ENCODE measurements at places on chromosomes 7 and 10.

GRCh38 chr7:27890205-27890849 lies 150.4 kb downstream of the TAX1BP1 start:
- H3K27me3 ChIP-seq, result 0 out of 2 replicates have a peak, but pooled peaks cover 8% of the 10 kb centered on the region
- H3K4me1 ChIP-seq, result peaks cover 8% of the 10 kb centered on the region
- H3K27ac ChIP-seq, result no peak overlapping the region
- no peak overlapping the region for H3K4me3 ChIP-seq

- H3K4me1 ChIP-seq, result no peaks in the 10 kb centered on the region
- H3K27me3 ChIP-seq, result no peaks in the 10 kb centered on the region
- no peak overlapping the region for H3K27ac ChIP-seq
- no peak for DNase-seq
These were observed 33.3 kb downstream of the CRHR2 start for GRCh38 chr7:30648744-30649540.

- DNase-seq, result no peak
- H3K4me3 ChIP-seq, result no peak overlapping the region
- no peaks in the 10 kb centered on the region for H3K36me3 ChIP-seq
- H3K27me3 ChIP-seq, result no peaks in the 10 kb centered on the region
- H3K4me1 ChIP-seq, result no peaks in the 10 kb centered on the region
- H3K27ac ChIP-seq, result no peak overlapping the region
These were observed 16.4 kb upstream of the PARP12 start for GRCh38 chr7:140079121-140079536.

DNA sequence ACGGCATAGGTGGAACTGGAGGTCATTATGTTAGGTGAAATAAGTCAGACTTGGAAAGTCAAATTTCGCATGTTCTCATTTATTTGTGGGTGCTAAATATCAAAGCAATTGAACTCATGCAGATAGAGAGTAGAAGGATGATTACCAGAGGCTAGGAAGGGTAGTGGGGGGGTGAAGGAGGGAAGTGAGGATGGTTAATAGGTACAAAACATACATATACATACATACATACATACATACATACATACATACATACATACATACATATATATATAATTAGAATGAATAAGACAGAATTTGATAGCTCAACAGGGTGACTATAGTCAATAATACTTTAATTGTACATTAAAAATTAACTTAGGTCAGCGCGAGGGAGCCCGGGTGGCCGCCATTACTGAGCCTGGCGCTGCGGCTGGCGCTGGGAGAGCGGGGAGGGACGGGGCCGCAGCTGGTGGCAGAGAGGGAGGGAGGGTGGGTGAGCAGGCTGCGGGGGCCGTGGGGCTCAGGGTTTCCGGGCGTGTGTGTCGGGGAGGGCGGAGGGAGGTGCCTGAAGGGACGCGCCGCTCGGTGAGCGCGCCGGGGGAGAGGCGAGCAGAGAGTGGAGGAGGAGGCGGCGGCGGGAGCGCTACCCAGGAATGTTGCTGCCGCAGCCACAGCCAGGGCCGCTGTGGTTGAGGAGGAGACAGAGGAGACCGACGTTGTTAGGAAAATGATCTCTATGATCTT lies 85.8 kb upstream of the EGFR start:
- H3K36me3 ChIP-seq, result no peaks in the 10 kb centered on the region
- H3K4me1 ChIP-seq, result no peaks in the 10 kb centered on the region
- no peak overlapping the region for H3K4me3 ChIP-seq
- H3K27ac ChIP-seq, result no peak overlapping the region

GRCh38 chr7:46568420-46569132 lies 647.5 kb upstream of the IGFBP3 start:
- 0 out of 2 replicates have a peak, but pooled peaks cover 4% of the 10 kb centered on the region for H3K4me1 ChIP-seq
- H3K36me3 ChIP-seq, result no peaks in the 10 kb centered on the region
- no peaks in the 10 kb centered on the region for H3K27me3 ChIP-seq
- no peak overlapping the region for H3K27ac ChIP-seq

GRCh38 chr10:126061526-126061925 lies 165.2 kb downstream of the FANK1 start:
- peaks cover 7% of the 10 kb centered on the region for H3K27me3 ChIP-seq
- DNase-seq, result no peak
- H3K36me3 ChIP-seq, result no peaks in the 10 kb centered on the region
- no peak overlapping the region for H3K4me3 ChIP-seq
- no peak overlapping the region for H3K27ac ChIP-seq
- no peaks in the 10 kb centered on the region for H3K4me1 ChIP-seq

GRCh38 chr7:129222064-129222463 lies 2.8 kb upstream of the AHCYL2 start:
- H3K4me3 ChIP-seq, result no peak overlapping the region
- no peaks in the 10 kb centered on the region for H3K36me3 ChIP-seq
- peaks cover 7% of the 10 kb centered on the region for H3K4me1 ChIP-seq
- no peak overlapping the region for H3K27ac ChIP-seq
- DNase-seq, result peak; percentile 46

DNA sequence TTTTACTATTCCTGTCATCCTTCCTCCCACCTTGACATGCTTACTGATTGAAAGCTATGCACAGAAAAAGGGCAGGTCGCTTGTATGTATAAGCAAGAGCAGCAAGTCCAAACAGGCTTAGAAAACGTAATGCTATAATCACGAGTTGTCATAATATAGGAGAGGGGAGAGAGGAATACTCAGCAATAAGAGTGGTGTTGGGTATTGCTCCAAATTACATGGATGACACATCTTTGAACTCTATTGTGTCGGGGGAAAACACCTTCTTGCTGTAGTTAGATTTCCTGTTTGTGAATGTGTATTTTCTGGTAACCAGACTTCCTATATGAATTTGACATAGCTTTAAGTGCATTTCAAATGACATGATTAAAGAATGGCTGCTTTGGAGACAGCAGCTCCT lies 7.5 kb downstream of the MET start:
- H3K27me3 ChIP-seq, result no peaks in the 10 kb centered on the region
- no peaks in the 10 kb centered on the region for H3K36me3 ChIP-seq
- H3K4me1 ChIP-seq, result peaks cover 23% of the 10 kb centered on the region
- no peak overlapping the region for H3K4me3 ChIP-seq

GRCh38 chr10:102831322-102832071 lies 5.7 kb downstream of the CYP17A1 start:
- H3K27ac ChIP-seq, result no peak overlapping the region
- H3K4me1 ChIP-seq, result no peaks in the 10 kb centered on the region
- no peaks in the 10 kb centered on the region for H3K27me3 ChIP-seq
- H3K4me3 ChIP-seq, result no peak overlapping the region
- no peak for DNase-seq

DNA sequence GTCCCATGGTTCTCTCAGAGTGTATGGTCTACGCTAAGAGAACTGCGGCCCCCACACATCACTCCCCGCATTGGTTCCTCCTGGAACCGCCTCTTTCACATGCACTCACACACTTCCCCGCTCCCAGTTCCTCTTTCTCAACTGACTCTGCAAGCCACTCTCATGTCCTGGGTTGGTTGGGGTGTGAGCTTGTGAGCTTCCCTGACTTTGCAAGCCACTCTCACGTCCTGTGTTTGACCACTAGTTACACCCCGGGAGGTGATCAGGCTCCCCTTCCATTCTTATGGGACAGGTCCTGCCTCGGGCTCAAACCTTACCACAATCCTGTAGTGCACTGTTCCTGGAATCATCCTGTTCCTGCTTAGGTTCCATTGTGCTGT lies 105.0 kb downstream of the TRIM24 start:
- H3K27ac ChIP-seq, result no peak overlapping the region
- no peaks in the 10 kb centered on the region for H3K27me3 ChIP-seq
- H3K36me3 ChIP-seq, result peaks cover 15% of the 10 kb centered on the region
- H3K4me3 ChIP-seq, result no peak overlapping the region
- H3K4me1 ChIP-seq, result no peaks in the 10 kb centered on the region

GRCh38 chr10:48306870-48307710 lies 613 bp downstream of the MAPK8 start:
- no peaks in the 10 kb centered on the region for H3K36me3 ChIP-seq
- peaks cover 22% of the 10 kb centered on the region for H3K4me1 ChIP-seq
- peak; percentile 50 for DNase-seq
- H3K4me3 ChIP-seq, result peak overlapping the region; percentile 79
- peak overlapping the region; percentile 53 for H3K27ac ChIP-seq

DNA sequence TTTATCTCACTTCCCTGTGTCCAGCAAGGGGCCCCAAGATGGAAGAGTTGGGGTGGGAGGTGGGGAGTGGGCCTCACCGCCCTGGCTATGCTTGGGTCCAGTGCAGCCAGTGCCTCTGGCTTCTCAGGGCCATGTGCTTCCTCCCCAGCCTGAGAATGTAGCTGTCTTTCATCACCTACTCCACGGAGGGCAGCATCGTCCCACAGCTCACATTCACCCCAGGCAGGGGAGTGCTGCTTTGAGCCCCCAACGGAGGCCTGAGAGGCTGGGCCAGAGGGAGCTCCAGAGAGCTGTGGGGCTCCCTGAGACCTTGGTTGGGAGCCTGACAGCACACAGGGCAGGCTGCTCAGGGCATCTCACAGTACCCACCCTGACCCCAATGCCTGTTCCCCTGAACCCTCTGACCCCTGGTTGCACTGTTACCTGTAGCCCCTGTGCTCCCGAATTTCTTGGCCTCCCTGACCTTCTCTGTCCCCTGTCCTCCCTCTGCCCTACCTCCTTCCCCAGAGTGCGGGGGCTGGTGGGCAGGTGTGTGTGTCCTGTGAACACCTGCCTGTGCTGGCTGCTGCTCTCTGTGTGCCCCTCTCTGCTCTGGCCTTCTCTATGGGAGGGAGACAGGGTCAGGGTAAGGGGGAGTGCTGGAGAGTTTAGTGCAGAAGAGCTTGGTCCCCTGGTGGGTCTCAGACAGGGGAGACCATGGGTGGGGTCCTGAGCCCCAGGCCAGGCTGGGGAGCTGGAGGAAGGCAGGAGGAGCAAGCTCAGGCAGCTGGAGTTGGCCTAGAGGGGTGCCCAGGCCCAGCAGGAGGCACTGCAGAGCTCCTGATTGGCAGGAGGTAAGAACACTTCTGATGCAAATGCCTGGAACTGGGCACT lies 19.6 kb upstream of the ZNF488 start:
- H3K4me3 ChIP-seq, result no peak overlapping the region
- H3K27me3 ChIP-seq, result no peaks in the 10 kb centered on the region
- no peaks in the 10 kb centered on the region for H3K36me3 ChIP-seq
- H3K27ac ChIP-seq, result no peak overlapping the region

GRCh38 chr10:127906548-127907377 lies at the start of gene PTPRE:
TSS of gene PTPRE (plus strand) at chr10:127907103. CDS start at chr10:128040882, 133,779 bp downstream.
- DNase-seq, result peak; percentile 71
- peaks cover 7% of the 10 kb centered on the region for H3K27me3 ChIP-seq
- peak within 1 kb of the TSS; percentile 46 for H3K4me3 ChIP-seq
- 0 out of 2 replicates have a peak, but pooled peaks cover 4% of the 10 kb centered on the region for H3K4me1 ChIP-seq
- no peaks in the 10 kb centered on the region for H3K36me3 ChIP-seq

- H3K27ac ChIP-seq, result no peak overlapping the region
- no peak overlapping the region for H3K4me3 ChIP-seq
- H3K27me3 ChIP-seq, result no peaks in the 10 kb centered on the region
- peaks cover 3% of the 10 kb centered on the region for H3K4me1 ChIP-seq
- no peak for DNase-seq
- no peaks in the 10 kb centered on the region for H3K36me3 ChIP-seq
These were observed 4.3 kb downstream of the PDCD4 start for GRCh38 chr10:110876000-110876399.

- H3K27ac ChIP-seq, result no peak overlapping the region
- no peaks in the 10 kb centered on the region for H3K27me3 ChIP-seq
- DNase-seq, result no peak
- no peak overlapping the region for H3K4me3 ChIP-seq
- 0 out of 2 replicates have a peak, but pooled peaks cover 10% of the 10 kb centered on the region for H3K36me3 ChIP-seq
These were observed 15.1 kb downstream of the WAPL start for GRCh38 chr10:86506499-86506898.
